Uterus (tissue), 4 donors: ENCODE measurements at places on chromosomes 5 and 9. TPM values are rescaled to one million over a fixed set of nuclear protein-coding genes. Genes with fewer than 3 reads are reported as not detected.

TAF11L10 gene
- total RNA-seq = not detected

RASGRF2 gene
- total RNA-seq = 3.3 TPM

ORM1 gene
- total RNA-seq = 1.9 TPM

OR1Q1 gene
- total RNA-seq = not detected

TMEM215 gene
- not detected for total RNA-seq

ECSCR gene
- 59.4 TPM for total RNA-seq
